GM04504 (cell line): ENCODE measurements at places on chromosomes 13 and 19.

- DNase-seq, result no peak
These were observed 76.2 kb upstream of the CSNK1A1L start for GRCh38 chr13:37181620-37182019.

DNA sequence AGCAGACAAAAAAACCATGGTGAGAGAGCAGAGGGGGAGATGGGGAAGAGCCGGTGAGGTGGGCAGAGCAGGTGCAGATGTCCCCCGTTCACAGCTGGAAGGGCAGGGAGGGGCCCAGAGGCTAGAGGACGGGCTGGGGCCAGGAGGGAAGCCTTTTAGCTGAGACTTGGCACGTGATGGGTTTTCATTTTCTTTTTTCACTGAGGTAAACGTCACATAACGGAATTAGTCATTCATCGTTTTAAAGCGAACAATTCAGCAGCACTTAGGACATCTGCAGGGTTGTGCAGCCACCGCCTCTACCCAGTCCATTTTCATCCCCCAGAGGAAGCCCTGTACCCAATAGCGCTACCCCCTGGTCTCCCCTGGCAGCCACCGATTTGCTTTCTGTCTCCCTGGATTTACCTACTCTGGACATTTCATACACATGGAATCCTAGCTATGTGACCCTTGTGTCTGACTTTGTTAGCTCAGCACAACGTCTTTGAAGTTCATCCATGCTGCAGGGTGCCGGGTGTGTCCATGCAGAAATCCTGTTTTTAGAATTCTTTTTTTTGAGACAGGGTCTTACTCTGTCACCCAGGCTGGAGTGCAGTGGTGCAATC is 16.0 kb upstream of the EMC10 start:
- no peak for DNase-seq

DNA sequence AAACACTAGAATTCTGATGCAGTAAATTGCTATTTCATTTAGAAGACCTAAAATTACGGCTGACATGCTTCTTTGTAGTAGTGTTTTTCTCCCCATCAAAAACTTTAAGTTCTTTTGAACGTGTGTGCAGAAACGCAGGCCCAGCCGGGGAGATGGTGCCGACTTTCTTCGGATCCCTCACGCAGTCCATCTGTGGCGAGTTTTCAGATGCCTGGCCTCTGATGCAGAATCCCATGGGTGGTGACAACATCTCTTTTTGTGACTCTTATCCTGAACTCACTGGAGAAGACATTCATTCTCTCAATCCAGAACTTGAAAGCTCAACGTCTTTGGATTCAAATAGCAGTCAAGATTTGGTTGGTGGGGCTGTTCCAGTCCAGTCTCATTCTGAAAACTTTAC is 98.3 kb downstream of the TNFRSF19 start:
- peak; percentile 40 for DNase-seq

DNA sequence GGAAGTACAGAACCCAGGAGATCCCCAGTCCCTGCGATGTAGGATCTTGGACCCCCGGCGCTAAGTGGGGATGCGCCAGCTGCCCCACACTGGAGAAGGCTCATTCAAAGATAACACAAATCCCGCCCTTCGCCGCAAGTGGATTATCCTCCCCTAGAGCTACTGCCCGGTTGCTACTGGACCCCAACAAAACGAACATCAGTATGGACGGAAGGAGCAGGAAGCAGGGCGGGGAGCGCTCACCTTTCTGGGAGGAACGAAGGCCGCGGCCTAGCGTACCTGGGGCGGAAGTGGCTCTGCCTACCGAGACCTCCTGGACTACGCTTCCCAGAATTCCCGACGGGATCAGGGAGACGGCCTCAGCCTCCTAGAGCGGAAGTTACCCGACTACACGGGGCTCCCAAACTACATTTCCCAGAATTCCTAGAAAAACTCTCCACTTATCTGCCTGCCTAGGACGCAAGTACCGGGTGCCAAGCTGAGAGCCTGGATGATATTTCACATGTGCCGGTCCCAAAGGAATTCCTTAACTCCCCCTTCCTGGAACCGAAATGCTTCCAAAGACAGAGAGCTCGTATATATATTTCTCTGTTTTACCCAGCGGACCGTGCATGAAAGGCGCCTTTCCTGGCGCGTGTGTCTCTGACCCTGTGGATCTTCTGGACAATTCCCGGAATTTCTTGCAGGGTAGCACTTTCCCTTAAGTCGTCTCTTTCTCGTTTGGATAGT is at the start of gene ZNF112:
Gene ZNF112, minus strand, starts transcription at position 298 of the 729 bp plus-strand sequence. CDS start 16,141 bp downstream, outside the sequence.
- DNase-seq, result peak; percentile 78

- no peak for DNase-seq
These were observed 3.1 kb downstream of the EFNB2 start for GRCh38 chr13:106532111-106532929.

DNA sequence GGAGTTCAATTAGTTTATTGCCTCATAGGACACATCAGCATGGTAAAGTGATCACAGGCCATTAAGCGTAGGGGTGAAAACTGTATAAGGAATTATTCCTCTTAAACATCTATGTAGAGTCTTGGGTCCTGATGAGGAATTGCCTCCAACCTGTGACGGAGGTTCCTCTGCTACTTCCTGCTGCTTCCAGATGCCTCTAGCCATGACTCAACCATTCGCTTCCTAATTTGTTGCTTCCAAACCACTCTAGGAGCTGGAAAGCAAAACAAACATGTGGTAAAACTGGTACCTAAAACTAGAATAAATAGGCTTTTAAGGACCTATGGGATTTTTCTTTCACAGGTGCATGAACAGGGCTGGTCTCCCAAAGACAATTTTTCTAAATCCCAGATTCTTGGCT is 253.8 kb downstream of the KLF12 start:
- DNase-seq, result no peak

DNA sequence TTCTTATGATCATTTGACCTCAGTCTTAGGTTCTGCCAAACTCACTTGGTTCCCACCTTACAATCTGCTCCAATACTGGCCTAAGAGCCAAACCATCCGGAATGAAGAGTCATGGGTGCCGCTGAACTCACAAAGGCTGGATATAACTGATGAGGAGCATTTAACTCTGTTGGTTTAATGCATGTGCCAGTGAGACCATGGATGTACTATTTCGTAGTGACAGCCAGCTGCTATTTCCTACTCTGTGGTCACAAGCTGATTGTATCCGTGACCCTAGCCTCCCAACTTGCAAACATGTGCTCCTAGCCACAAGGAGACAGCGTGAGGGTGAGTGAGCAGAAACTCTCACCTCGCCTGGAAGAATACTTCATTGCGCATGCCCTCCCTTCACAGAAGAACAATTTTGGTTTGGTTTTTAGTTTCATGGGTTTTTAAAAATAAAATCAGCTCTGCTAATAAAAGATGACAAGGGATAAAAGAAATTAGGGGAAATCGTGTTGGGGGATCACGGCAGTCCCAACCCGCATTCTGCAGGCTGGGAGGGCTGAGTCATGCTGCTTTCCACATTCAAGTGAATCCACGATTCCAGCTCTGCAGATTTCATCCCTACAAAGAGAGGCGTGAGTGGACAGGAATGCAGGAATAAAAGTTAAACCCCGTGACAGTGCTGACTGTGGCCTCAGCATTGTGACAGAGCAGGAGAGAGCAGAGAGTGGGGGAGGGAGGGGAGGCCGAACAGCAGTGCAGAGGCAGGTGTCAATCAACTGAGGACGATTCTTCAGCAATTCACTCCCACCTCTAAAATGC is 66.8 kb upstream of the RAP2A start:
- peak; percentile 83 for DNase-seq

DNA sequence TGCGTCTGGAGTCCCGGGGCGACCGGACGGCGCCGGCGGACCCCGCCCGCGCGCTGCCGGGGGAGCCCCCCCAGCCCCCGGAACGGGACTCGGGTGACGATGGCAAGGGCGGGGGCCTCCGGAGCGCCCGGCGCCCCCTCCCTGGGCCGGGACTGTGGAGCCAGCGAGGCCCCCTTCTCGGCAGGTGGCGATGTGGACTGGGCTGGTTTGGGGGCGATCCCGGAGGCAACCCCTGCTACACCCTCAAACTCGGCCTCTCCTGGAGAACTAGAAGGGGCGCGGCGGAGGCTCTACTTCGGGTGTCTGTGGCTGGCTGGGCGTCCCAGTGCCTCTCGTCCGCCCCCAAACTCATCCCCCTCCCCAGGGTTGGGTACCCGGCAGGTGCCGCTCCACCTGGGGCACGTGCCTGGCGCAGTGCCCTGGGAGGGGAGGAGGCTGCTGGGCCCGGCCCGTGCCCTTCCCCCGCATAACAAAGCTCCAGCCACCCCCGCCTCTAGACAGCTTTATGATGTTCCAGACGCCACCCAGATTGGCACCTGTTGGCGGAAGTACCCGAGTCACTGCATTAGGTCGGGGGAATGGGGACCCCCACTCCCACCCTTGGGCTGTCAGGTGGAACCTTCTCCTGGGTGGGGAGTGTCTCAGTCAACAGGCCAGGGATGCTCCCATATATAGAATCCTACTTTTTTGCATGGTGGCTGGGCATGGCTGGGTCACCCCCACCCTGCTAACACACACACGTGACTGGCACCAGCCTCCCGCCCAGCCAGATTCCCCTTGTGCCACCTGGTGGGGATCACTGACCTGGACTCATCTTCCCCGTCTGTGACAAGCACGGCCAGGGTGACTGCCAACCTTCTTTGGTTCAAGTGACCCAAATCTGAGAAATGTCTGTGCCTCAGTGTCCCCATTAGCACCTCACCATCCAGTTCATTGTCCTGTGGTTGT is 722 bp downstream of the PKN1 start:
- DNase-seq, result no peak

DNA sequence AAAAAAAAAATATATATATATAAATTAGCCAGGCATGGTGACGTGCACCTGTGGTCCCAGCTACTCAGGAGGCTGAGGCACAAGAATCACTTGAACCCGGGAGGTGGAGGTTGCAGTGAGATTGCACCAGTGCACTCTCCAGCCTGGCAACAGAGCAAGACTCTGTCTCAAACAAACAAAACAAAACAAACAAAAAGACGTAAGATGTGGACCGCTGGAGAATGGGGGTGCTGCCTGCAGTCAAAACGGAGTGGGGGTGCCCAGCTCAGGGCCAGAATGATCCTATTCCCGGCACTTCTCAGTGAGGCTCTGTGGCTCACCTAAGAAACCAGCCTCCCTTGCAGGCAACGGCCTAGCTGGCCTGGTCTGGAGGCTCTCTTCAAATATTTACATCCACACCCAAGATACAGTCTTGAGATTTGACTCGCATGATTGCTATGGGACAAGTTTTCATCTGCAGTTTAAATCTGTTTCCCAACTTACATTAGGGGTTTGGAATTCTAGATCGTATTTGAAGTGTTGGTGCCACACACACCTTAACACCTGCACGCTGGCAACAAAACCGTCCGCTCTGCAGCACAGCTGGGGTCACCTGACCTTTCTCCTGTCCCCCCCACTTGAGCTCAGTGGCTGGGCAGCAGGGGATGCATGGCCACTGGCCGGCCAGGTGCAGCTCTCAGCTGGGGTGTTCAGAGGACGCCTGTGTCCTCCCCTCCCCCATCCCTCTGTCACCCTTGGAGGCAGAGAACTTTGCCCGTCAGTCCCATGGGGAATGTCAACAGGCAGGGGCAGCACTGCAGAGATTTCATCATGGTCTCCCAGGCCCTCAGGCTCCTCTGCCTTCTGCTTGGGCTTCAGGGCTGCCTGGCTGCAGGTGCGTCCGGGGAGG is at the start of gene F7:
Gene F7, plus strand, starts transcription at position 760 of the 889 bp plus-strand sequence. Its CDS starts 51 bp downstream, at position 811.
- no peak for DNase-seq

- no peak for DNase-seq
These were observed 55.6 kb upstream of the PEG3 start for GRCh38 chr19:56896095-56896494.

- DNase-seq, result no peak
These were observed 826.7 kb downstream of the DIAPH3 start for GRCh38 chr13:59337070-59337469.

- no peak for DNase-seq
These were observed 319.0 kb downstream of the KCNRG start for GRCh38 chr13:50334115-50334778.

- no peak for DNase-seq
These were observed 49.8 kb downstream of the BICRA start for GRCh38 chr19:47658431-47659348.

- no peak for DNase-seq
These were observed 31.7 kb downstream of the ACTL9 start for GRCh38 chr19:8666814-8667405.

GRCh38 chr13:34637138-34637537 is 304.9 kb upstream of the NBEA start:
- DNase-seq, result no peak

- DNase-seq, result peak; percentile 47
These were observed 6.4 kb downstream of the KLF16 start for GRCh38 chr19:1856698-1857603.

GRCh38 chr19:18591735-18592385 is 3.3 kb downstream of the REX1BD start:
- DNase-seq, result no peak

- DNase-seq, result no peak
These were observed 3.5 kb downstream of the ZSCAN5B start for GRCh38 chr19:56193981-56194640.

DNA sequence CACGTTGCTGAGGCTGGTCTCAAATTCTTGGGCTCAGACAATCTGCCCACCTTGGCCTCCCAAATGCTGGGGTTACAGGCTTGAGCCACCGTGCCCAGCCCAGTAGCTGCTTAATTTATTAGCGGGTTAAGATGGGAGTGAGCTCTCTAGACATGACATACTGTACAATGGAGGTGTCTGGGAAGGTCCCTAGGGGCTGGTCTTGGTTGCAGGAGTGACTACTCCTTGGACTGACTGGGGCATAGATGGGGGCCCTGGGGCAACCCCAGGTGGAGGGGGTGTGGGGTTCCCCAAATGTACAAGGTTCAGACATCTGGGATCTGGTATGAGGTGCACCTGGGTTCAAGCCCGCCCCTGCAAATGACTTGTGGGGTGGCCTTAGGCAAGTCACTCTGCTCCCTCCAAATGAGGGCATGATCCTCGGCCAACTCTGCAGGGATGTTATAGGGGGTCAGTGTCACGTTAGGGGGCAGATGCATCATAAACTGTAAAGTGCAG is 12.8 kb downstream of the CIB3 start:
- no peak for DNase-seq

DNA sequence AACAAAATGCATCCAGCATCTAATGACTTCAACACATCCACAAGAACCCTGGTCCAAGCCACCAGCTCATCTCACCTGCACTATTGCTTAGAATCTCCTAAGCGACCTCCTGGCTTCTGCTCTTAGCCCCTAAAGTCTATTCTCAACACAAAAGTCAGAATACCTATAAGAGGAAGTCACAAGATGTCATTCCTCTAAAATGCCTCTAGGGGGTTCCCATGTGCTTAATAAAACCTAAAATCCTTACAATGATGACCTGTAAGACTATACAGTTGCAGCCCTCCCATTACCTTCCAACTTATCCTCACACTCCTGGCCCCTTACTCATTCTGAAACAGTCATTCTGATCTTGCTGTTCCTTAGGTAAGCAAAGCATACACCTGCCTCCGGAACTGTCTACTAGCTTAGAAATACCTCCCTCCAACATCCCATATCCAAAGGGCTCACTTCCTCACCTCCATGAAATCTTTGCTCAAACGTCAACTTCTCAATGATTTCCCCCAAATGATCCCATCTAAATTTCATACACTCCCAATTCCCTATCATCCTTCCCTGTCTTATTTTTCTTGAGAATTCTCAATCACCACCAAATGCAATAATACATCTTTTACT is 10.0 kb downstream of the ATP7B start:
- no peak for DNase-seq

GRCh38 chr13:44523146-44524015 is 52.7 kb downstream of the TSC22D1 start:
- DNase-seq, result peak; percentile 10
